Karpas-422 (cell line): ENCODE measurements at places on chromosomes 1 and 21. TPM values are rescaled to one million over a fixed set of nuclear protein-coding genes. Genes with fewer than 3 reads are reported as not detected.

The AGO1 gene
- total RNA-seq: 18.7 and 21.4 TPM in 2 replicates

The OPRD1 gene
- total RNA-seq: not detected in 2 replicates

The CR1L gene
- total RNA-seq: not detected in 2 replicates

The CNN3 gene
- 4.8 TPM in 1 of 2 replicates, not detected in the other for total RNA-seq

The NOL9 gene
- total RNA-seq: 25.0 and 37.6 TPM in 2 replicates

The FAM151A gene
- total RNA-seq: not detected in 2 replicates

The S100A7 gene
- not detected in 2 replicates for total RNA-seq

The KLF17 gene
- total RNA-seq: not detected in 2 replicates

GRCh38 chr1:24169286-24169685 lies 17.8 kb downstream of the IFNLR1 start:
- no peaks in the 10 kb centered on the region for H3K4me1 ChIP-seq
- H3K27ac ChIP-seq: no peak overlapping the region
- no peak for DNase-seq
- no peak overlapping the region for H3K4me3 ChIP-seq

GRCh38 chr1:198318085-198318484 lies 161.3 kb downstream of the NEK7 start:
- H3K4me3 ChIP-seq: no peak overlapping the region
- no peaks in the 10 kb centered on the region for H3K27me3 ChIP-seq
- no peak for DNase-seq
- peaks cover 4% of the 10 kb centered on the region for H3K4me1 ChIP-seq
- H3K36me3 ChIP-seq: no peaks in the 10 kb centered on the region
- no peak overlapping the region for H3K27ac ChIP-seq

GRCh38 chr1:196078691-196079090 lies 529.5 kb downstream of the KCNT2 start:
- no peak overlapping the region for H3K4me3 ChIP-seq
- no peaks in the 10 kb centered on the region for H3K36me3 ChIP-seq
- no peak overlapping the region for H3K27ac ChIP-seq
- no peaks in the 10 kb centered on the region for H3K4me1 ChIP-seq
- no peaks in the 10 kb centered on the region for H3K27me3 ChIP-seq

GRCh38 chr1:211155040-211155439 lies 21.1 kb upstream of the KCNH1 start:
- H3K27ac ChIP-seq: no peak overlapping the region
- no peaks in the 10 kb centered on the region for H3K36me3 ChIP-seq
- no peak overlapping the region for H3K4me3 ChIP-seq
- DNase-seq: no peak

DNA sequence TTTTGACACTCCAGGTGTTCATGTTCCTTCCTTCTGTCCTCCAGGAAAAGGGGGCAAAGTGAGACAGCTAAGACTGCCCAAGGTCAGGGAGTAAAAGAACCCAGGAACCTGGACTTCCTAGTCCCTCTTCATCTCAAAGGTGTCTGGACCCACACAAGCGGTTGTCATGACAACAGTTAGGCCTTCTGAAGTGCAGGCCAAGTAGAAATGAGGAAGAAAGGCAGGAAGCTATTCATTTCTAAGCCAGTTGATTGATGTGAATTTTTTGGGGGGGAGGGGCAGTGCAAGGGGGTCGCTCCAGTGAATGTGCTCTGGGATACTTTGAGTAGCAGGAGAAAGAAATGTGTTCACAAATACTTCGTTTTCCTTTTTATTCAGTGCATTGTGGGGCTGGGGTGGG lies 114.3 kb downstream of the NAV1 start:
- no peak overlapping the region for H3K4me3 ChIP-seq
- H3K4me1 ChIP-seq: peaks cover 8% of the 10 kb centered on the region
- H3K27ac ChIP-seq: no peak overlapping the region

- H3K36me3 ChIP-seq: peaks cover 17% of the 10 kb centered on the region
- no peak for DNase-seq
- no peaks in the 10 kb centered on the region for H3K27me3 ChIP-seq
- peaks cover 6% of the 10 kb centered on the region; the same call in 1 of the 2 replicates for H3K4me1 ChIP-seq
- H3K27ac ChIP-seq: no peak overlapping the region
Observed at GRCh38 chr1:77655431-77655974, 27.0 kb downstream of the ZZZ3 start.

DNA sequence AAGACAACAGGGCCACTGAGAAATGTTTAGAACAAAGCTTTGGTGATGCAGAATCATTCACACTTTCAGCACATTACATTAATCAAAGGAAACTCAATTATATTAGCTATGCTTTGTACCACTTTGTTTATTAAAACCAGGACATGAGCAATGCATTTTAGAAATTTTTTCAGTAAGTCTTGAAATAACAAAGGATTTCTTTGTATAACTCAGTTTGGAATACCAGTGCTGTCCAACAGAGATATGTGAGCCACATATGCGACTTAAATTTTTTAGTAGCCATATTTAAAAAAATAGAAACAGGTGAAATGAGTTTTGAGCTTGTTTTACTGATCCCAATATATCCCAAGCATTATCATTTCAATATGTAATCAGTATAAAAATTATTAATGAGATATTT lies 18.8 kb upstream of the F3 start:
- DNase-seq: no peak
- H3K27me3 ChIP-seq: no peaks in the 10 kb centered on the region; the same call in 1 of the 2 replicates
- no peak overlapping the region for H3K4me3 ChIP-seq
- no peak overlapping the region for H3K27ac ChIP-seq
- H3K36me3 ChIP-seq: no peaks in the 10 kb centered on the region
- H3K4me1 ChIP-seq: no peaks in the 10 kb centered on the region

GRCh38 chr1:230977761-230978490 lies 735 bp downstream of the TTC13 start:
- peak overlapping the region; percentile 93 for H3K4me3 ChIP-seq
- DNase-seq: peak; percentile 77
- no peaks in the 10 kb centered on the region for H3K27me3 ChIP-seq
- peaks cover 27% of the 10 kb centered on the region for H3K36me3 ChIP-seq
- H3K4me1 ChIP-seq: peaks cover 36% of the 10 kb centered on the region
- H3K27ac ChIP-seq: peak overlapping the region; percentile 56

DNA sequence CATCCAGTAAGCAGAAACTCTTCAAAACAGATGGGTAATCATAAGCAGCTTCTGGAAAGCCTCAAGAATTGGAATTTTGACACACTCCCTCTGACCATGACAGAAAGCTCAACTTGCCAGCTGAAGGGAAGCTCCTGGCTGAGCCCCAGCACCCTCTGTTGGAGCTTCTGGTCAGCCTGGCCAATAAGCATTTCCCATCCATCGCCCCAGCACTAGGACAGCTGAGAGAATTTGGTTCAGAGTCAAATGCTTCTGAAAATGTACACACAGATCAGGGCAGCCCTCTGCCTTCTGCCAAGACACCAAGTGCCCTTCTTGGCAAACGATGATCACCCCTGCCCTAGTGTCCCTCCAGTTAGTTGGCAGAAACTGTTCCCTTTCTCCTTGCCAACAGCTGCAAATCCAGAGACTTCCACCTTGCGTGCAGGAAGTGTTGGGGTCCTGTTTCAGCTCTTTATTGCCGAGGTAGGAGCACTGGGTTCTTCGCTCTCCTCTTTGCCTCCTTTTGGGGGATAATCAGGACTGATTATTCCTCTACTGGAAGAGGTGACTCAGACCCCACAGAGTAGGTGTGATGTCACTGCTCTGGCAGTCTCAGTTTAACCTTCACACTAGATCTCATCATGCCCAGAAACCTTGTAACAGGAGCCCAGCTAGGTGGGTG lies 11.9 kb downstream of the PIGV start:
- no peaks in the 10 kb centered on the region for H3K4me1 ChIP-seq
- H3K36me3 ChIP-seq: no peaks in the 10 kb centered on the region
- no peak overlapping the region for H3K4me3 ChIP-seq
- DNase-seq: no peak

DNA sequence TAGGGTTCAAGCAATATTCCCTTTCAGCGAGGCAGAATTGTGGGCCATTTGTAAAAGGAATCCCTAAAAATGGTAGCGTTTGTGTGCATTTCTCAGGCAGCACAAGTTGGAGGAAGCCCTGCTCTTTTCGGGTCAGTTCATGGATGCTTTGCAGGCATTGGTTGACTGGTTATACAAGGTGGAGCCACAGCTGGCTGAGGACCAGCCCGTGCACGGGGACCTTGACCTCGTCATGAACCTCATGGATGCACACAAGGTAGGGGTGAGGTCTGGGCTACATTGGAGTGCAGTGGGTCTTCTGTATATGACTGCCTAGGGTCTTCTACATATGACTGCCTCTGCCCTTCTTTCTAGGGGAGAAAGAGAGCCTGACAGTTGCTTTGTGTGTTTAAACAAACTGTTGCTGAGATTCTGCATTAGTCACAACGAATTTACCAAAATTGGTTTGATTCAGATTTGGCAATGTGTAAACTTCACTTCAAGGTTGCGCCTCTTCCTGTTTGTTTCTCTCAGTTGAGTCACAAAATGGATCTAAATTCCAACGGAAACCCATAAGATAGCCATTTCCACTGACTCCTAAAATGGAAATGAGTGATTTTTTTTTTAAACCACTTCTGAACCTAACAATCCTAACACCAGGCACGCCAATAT lies 40.4 kb upstream of the BMP8A start:
- no peaks in the 10 kb centered on the region for H3K4me1 ChIP-seq
- H3K27me3 ChIP-seq: no peaks in the 10 kb centered on the region
- no peak overlapping the region for H3K27ac ChIP-seq

DNA sequence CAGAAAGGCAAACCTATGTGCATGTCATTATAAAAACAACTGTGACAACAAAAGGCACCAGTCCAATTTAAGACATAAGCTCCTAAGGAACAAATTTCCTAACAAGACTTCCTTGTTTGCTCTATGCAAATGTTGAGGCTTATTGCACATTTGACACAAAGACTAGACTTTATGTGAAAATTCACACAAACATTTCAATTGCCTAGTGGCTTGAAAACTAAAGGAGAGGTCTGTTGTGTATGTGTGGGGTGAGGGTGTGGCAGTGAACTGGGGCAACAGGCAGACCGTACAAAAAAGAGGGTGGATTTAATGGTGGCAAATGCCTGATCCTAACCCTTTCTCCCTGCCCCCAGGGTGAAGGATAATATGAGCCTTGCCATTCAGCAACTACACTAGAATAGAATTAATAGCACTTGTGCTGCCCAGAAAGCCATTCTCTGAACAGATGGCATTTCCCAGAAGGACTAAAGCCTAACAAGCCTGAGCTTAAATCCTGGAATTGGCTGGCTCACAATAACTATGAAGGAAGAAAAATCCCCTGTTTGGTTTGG lies 73.9 kb downstream of the GLUL start:
- no peaks in the 10 kb centered on the region for H3K36me3 ChIP-seq
- H3K4me1 ChIP-seq: no peaks in the 10 kb centered on the region
- no peak overlapping the region for H3K27ac ChIP-seq
- H3K4me3 ChIP-seq: no peak overlapping the region
- no peaks in the 10 kb centered on the region for H3K27me3 ChIP-seq

DNA sequence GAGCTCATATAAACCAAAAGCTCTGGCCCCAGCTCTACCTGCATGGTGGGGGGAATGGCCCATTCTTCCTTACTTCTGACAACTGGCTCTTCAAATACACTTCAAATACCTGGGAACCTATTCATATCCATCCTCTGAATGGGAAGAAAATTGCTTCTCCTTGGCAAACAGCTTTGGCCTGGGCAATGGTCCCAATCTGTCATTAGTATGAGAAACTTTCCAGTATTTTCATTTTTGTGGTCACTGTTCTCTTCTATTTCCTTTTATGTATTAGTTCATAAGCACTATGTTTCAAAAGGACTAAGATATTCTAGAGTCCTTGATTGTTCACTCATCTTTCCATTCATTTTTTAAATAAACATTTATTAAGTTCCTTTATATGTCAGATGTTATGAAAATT lies 5.2 kb upstream of the HSD3B2 start:
- DNase-seq: no peak
- no peaks in the 10 kb centered on the region for H3K27me3 ChIP-seq
- H3K4me3 ChIP-seq: no peak overlapping the region
- H3K4me1 ChIP-seq: no peaks in the 10 kb centered on the region

GRCh38 chr21:33111577-33111976 lies 41.6 kb downstream of the OLIG1 start:
- no peaks in the 10 kb centered on the region for H3K36me3 ChIP-seq
- peaks cover 11% of the 10 kb centered on the region for H3K4me1 ChIP-seq
- no peaks in the 10 kb centered on the region for H3K27me3 ChIP-seq
- no peak overlapping the region for H3K4me3 ChIP-seq
- no peak for DNase-seq
- H3K27ac ChIP-seq: no peak overlapping the region

- no peaks in the 10 kb centered on the region for H3K27me3 ChIP-seq
- no peak overlapping the region for H3K4me3 ChIP-seq
- peak overlapping the region; percentile 76 for H3K27ac ChIP-seq
- no peak for DNase-seq
Observed at GRCh38 chr1:36279110-36279788, 26.9 kb upstream of the SH3D21 start.

DNA sequence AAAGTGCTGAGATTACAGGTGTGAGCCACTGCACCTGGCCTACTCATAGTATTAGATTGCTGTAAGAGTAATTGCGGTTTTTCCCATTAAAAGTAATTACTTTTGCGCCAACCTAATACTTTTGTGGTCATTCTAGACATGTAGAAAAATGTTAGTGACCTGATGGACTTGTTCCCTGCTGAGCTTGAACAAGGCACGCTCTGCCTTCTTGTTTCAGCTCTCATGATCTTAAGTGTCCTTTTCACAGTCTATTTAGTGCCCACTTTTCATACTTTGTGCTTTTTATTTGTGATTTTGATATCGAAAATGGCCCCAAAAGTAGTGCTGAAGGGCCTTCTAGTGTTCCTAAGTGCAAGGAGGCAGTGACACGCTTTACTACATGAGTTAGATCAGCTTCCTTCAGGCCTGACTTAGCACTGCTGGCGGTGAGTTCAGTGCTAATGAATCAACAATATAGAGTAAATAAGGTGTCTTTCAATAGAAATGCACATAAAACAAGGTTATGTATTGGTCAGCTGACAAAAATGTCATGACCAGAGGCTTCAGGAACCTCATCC lies 5.6 kb upstream of the RD3 start:
- H3K27me3 ChIP-seq: no peaks in the 10 kb centered on the region
- H3K36me3 ChIP-seq: no peaks in the 10 kb centered on the region
- H3K27ac ChIP-seq: no peak overlapping the region

GRCh38 chr1:48026275-48026674 lies 29.1 kb upstream of the TRABD2B start:
- H3K27ac ChIP-seq: no peak overlapping the region
- no peaks in the 10 kb centered on the region for H3K27me3 ChIP-seq
- no peaks in the 10 kb centered on the region for H3K36me3 ChIP-seq
- H3K4me3 ChIP-seq: no peak overlapping the region

DNA sequence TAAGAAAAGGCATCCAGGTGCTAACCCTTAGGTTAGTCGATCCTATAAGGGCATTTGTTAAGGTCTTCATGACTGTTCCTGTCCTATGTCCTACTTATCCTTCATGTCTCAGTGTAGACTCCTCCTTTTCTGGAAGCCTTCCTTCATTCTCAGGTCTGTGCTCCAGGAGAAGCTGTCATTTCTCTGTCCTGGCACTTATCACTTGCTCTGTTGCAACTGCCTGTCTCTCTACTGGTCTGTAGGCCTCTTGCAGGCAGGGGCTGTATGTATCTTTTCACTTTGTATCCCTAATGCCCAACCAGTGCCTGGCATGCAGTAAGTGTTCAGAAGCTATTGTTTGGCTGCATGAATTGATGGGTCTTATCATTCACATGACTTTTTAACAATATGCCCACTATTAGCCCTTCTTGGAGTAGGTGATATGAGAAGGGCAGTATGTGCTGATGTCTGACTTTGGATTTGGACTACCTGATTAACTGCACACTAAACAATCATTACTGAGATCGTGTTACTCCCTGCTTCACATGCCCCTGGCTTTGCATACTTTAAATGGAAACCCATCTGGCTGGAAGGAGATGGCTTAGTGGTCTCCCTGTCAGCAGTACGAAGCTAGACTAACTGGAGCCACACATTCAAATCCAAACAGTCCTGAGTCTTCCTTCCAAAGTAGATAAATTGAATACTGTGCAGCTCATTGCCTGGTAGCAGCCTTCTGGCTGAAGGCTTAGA lies 88.8 kb downstream of the RGL1 start:
- no peaks in the 10 kb centered on the region for H3K36me3 ChIP-seq
- H3K4me3 ChIP-seq: no peak overlapping the region
- H3K27ac ChIP-seq: no peak overlapping the region
- no peak for DNase-seq
- 0 out of 2 replicates have a peak, but pooled peaks cover 2% of the 10 kb centered on the region for H3K27me3 ChIP-seq
